K562 (cell line): ENCODE measurements at places on chromosomes 7 and 10.

- no peak overlapping the region for H3K27ac ChIP-seq
- H3K4me3 ChIP-seq = no peak overlapping the region
- no peak for DNase-seq
Measured at GRCh38 chr10:72732521-72732920, 40.6 kb downstream of the MCU start.

GRCh38 chr7:128131731-128132130 lies 100.5 kb upstream of the LRRC4 start:
- no peak overlapping the region for H3K27ac ChIP-seq
- peaks cover 33% of the 10 kb centered on the region for H3K27me3 ChIP-seq
- no peak overlapping the region for H3K4me3 ChIP-seq
- DNase-seq = no peak
- H3K4me1 ChIP-seq = peaks cover 16% of the 10 kb centered on the region

GRCh38 chr10:123808286-123808685 lies 83.3 kb downstream of the CPXM2 start:
- H3K4me1 ChIP-seq = no peaks in the 10 kb centered on the region
- no peaks in the 10 kb centered on the region for H3K27me3 ChIP-seq
- DNase-seq = no peak
- H3K36me3 ChIP-seq = no peaks in the 10 kb centered on the region
- H3K4me3 ChIP-seq = no peak overlapping the region

DNA sequence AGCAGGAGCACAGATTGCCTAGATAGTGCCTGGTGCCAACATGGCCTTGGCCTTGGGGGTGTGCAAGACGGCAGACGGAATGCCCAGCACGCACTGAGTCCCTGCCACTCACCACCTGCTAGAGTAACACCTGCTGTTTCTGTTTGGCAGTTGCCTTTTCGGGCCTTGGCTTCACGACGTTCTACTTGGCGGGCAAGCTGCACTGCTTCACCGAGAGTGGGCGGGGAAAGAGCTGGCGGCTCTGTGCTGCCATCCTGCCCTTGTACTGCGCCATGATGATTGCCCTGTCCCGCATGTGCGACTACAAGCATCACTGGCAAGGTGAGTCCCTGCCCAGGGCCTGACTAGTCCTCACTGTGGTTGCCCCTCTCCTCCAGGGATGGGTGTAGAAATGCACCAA lies 118.0 kb downstream of the PLPP4 start:
- H3K4me1 ChIP-seq = no peaks in the 10 kb centered on the region

GRCh38 chr10:70602665-70603448 lies at the start of gene PRF1:
Gene PRF1 (minus strand): TSS chr10:70602741. CDS start chr10:70600902, 1,839 bp downstream.
- peaks cover 58% of the 10 kb centered on the region for H3K4me1 ChIP-seq
- peak; percentile 57 for DNase-seq
- no peaks in the 10 kb centered on the region for H3K27me3 ChIP-seq
- H3K36me3 ChIP-seq = no peaks in the 10 kb centered on the region
